ENCODE measurements at places on chromosomes 16 and 17.

DNA sequence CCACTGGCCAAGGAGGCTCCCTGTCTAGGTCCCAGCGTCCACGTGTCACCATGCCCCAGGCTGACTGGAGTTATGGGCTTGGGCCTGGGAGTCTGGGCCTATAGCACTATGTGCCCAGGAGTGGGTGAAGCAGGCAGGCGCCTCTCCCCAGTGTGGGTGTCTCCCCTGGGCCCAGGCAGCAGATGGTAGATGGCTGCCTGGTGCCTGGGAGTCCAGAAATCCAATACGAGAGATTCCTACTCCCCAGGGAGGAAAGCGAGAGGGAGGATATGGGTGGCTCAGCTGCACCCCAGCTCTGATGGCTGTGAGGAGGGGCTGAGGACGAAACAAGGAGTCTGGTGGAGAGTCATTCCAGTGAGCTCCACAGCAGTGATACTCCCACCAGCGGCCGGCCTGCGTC is 5.0 kb downstream of the KCNH6 start:
- no peak for DNase-seq

GRCh38 chr17:59762824-59763374 is 55.4 kb downstream of the VMP1 start:
- no peak for DNase-seq

DNA sequence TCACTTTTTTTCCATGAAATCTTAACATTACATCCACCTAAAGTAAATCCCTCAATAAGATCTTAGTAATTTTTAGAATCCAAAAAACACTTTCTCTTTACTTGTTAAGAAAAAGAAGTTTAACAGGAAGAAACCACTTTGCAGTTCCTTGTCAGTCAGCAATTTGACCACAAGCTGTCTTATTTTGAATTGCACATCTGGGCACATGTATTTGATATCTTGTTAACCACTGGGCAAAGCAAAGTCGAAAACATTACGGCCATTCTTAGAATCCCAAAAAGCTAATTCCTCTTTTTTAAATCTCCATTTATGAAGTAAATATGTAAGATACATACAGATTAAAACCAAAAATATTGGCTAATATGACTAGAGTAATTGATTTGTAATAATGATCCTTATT is 1.1 kb downstream of the ABCA10 start:
- DNase-seq = no peak

GRCh38 chr17:76053246-76054111 is 18.8 kb downstream of the SRP68 start:
- DNase-seq = no peak
